ENCODE measurements at places on chromosomes 5 and 9. TPM values are rescaled to one million over a fixed set of nuclear protein-coding genes. Genes with fewer than 3 reads are reported as not detected.

Gene KCTD16
- total RNA-seq: 0.03 TPM

Gene GCNT4
- not detected for total RNA-seq

GRCh38 chr9:12785941-12786340, 11.1 kb downstream of the LURAP1L start:
- no peak for DNase-seq

DNA sequence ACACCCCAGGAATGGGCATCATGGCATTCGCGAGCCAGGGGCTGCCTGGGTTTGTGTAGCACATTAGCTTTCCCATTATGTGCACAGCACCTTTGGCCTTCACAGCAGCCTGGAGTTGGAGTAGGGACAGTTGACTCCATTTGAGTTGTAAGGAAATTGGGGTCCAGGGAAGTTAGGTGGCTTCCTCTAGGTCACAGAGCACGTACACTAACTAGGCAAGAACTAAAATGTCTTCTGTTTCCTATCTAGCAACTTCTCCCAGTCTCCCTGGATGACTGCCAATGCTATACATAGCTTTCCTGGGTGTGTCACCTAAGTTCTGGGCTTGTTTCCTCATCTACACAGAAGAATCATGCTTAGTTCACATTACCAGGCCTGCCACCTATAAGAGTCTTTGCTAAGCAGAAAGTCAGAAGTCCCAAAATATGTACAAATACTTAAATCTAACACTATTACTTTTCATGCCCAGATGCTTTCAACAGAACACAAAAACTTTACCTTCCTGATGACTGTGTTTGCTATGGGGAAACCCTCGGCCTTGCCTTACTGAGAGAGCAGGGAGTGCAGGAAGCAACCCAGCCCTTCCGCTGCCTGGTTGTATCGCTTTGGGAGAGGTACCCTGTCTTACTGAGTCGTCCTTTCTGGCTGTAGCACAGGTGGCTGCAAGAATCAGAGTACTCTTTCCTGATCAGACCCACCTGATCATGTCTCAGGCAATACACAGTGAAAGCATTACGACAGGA, 12.0 kb downstream of the MACROH2A1 start:
- peak; percentile 85 for DNase-seq

GRCh38 chr9:124279531-124280175, 21.9 kb downstream of the NEK6 start:
- no peak for DNase-seq

GRCh38 chr5:643351-643801, 31.2 kb downstream of the CEP72 start:
- no peak for DNase-seq

Data from HT1080 (cell line).